ENCODE measurements at places on chromosomes 4 and X.

DNA sequence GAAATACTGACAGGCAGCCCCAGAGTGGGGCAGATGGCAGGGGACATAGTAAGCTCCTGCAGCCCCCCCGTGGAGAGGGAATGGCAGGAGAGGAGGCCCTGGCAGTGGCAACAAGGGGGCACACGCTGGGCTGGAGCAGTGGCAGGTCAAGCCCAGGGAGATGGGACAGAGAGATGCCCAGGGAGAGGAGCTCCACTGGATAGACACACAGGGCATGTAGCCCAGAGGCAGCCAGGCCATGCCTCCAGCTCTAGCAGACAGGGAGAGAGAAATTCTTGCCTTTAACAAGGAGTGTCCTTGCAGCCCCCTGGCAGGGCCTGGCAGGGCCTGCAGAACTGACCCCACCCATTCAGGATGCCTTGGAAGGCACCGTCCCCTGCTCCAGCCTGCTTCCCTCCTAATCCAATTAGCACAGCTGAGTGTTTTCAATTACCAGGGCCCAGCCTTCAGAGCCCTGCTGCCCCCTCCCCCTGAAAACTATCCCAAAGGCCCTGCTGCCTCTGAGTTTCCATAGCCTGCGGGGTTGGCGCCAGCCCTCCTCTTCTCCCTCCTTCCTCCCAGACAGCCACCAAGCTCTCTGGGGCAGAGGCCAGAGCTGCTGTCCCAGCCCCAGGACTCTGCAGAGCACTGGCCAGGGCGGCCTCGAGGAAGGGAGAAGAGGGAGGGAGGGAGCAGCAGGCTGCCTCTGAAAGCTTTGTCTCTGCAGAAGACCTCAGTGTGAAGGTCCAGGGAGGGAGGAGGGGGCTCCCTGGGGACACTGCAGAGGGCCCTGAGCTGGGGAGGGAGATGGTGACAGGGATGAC is 12.5 kb downstream of the L1CAM start:
- no peak for DNase-seq

GRCh38 chr4:79923281-79923680 is 149.7 kb downstream of the ANTXR2 start:
- DNase-seq: no peak

- DNase-seq: no peak
Measured at GRCh38 chr4:92334716-92335350, 31.1 kb downstream of the GRID2 start.

DNA sequence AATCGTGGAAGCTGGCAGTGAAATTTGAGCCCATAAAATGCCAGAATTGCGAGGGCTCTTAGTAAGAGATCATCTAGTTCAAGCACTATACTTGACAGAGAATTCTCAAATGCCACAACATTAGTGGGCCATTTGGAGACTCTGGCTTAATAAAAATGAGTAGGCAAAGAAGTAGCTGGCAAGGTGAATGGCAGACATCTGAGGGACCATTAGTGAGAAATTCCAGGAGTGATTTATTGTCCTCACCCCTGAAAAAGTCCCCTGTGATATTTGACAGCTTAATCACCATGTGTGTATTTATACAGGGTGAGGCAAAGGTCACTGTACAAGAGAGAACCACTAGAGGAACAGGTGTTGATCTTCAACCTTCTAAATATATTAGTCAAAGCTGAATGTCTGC is 207.5 kb downstream of the CHRDL1 start:
- DNase-seq: no peak

- DNase-seq: no peak
Measured at GRCh38 chr4:128516301-128516969, 228.8 kb upstream of the PGRMC2 start.

- DNase-seq: peak; percentile 5
Measured at GRCh38 chrX:134727363-134727762, 69.1 kb upstream of the PLAC1 start.

DNA sequence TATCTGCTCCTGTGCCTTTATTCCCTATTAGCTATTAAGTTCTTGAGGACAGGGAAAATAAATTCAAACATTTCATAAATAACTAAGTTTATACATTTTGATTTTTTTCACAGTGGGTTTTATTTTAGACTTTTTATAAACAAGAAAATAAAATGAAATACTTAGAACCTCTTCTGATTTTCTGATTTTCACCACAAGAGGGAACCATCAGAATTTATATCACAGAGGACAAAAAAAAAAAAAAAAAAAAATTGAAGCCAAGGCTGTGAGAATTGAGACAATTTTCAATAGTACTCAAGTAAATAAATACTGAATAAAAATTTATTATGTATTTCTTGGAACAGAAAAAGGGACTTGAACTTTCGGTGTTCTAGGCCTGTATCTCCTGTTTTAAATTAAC is 288.1 kb downstream of the SH3BGRL start:
- DNase-seq: no peak

DNA sequence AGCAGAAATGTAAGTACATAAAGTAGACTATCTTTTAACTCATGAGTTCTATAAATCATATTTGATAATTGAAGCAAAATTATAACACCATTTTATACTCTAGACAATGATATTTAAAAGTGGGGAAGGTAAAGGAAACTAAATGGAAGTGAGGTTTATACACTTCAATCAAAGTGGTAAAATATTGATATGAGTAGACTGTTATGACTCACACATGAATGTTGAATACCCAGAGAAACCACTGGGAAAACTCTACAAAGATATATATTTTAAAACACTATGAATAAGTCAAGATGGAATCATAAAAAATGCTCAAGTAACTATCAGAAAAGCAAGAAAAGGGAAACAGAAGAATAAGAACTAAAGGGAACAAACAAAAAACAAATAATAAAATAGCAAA is 8.4 kb downstream of the VSIG1 start:
- no peak for DNase-seq

DNA sequence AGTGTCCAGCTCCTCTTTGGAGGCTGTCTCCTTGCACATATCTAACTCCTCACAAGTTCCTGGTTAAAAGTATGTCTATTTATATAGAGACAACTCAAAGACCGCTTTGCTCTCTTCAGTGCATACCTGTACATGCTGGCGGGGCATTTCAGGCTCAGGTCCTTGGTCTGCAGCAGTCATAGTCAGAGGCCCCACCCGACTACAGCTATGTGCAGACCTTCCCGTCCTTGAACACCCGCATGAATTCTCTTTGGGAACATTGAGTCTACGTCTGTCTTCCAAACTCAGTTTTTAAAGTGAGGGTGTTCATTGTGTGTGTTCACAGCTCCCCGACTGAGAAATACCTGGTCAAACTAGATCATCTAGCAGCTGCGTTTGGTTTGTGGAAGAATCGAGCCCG is 4.2 kb downstream of the BCOR start:
- DNase-seq: no peak

DNA sequence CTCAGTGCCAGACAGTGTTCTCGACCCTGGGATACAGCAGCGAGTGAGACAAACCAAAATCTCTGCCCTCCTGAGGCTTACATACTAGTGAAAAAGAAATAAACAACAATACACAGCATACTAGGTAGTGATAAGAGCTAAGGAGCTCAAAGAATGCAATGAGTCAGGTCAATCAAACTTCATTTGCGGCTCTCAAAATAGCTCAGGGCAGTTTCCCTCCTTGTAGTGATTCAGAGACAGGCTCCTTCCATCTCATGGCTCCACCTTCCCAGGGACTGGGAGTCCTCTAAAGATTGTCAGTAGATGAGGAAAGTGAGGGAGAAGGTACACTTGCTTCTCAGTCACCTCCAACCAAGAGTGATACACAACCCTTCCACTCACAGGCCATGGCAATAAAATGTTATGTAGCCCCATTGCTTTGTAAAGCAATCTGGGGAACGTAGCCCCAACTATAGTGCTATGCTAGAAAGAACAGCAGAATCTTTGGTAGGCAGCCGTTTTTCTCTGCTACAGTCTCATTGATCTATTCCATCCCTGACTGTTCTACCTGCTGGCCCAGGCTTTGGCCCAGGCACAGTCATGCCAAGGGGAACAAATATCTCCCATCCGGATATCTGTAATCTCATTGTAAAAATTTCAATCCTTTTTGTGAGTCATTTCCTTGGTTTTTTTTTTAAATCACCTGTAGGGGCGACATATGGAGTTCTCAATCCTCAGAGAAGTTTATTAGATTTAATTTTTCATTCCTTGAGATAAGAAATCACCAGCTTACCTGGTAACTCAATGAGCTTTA is 183.1 kb upstream of the S100G start:
- no peak for DNase-seq

DNA sequence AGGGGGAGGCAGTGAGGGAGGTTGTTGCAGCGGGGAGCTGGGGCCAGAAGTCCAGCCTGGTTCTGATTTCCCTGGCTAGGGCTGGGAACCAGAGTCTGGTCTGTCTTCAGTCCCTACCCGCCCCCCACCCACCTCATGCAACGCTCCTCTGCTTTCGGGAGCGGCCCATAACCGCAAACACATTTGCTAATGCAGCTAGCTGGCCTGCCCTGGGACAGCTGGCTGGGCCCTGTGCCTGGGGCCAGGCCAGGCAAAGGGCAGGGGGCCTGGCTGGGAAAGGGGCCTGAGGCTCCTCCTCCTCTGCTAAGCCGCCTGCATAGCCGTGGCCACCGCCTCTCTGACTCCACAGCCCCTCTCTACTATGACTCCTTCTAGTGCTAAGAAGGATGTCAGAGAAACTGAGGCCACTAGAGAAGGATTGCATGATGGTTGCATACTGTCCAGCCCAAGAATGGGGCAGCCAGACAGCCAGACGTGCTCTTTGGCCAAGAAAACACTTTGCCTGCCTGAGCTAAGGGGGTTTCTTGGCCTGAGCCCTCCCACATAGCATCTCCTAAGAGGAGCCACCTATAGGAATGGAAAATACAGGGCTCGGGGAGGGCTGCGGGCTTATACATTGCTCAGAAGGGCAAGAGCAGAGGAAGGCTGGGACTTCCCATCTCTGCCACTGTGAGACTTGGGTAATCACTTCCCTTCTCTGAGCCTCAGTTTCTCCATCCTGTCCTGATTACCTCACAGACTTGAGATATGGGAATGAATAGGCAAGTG is 76.9 kb downstream of the PJA1 start:
- no peak for DNase-seq
